CD4-positive, alpha-beta T cell treated with Interleukin-10 for 1 hour (primary cell): ENCODE measurements at places on chromosomes 3 and 15.

- DNase-seq = no peak
Measured at GRCh38 chr15:66573719-66574595, 8.2 kb upstream of the LCTL start.

- DNase-seq = no peak
Measured at GRCh38 chr3:141436180-141436579, 50.6 kb upstream of the RASA2 start.

GRCh38 chr15:71708741-71709140 is 101.6 kb upstream of the NR2E3 start:
- no peak for DNase-seq

DNA sequence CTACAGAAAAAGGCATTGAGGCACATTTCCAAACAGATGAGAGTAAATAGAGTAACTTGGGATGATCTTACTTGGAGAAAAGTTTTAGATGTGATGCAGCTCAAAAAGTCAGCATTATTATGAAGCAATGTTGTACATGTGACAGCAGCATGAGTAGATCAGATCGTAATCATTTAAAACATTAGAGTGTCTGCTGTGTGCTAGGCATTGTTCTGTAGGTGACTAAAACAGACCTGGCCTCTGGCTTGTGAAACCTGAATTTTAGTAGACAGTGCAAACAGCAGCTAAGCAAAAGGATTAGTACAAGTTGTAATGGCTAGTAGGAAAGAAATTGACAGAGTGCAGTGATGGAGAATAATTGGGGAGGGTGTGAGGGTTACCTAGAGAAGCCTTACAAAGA is 15.1 kb downstream of the UBE2E1 start:
- no peak for DNase-seq

DNA sequence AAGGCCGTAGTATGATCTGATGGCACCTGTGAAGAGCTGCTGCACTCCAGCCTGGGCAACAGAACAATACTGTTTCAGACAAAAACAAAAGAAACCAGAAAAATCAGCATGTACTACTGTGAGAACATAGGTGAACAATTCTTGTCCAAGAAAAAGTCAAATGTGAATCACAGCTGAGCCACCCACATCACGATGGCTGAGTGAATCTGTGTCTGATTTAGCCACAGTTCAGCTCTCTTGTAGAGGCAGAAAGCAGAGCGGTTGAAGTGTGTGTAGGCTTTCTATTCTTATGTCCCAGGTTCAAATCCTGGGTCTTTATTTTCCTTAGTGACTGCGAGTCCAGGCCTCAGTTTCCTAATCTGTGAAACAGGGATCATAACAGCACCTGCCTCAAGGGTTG is 4.4 kb upstream of the FURIN start:
- no peak for DNase-seq

DNA sequence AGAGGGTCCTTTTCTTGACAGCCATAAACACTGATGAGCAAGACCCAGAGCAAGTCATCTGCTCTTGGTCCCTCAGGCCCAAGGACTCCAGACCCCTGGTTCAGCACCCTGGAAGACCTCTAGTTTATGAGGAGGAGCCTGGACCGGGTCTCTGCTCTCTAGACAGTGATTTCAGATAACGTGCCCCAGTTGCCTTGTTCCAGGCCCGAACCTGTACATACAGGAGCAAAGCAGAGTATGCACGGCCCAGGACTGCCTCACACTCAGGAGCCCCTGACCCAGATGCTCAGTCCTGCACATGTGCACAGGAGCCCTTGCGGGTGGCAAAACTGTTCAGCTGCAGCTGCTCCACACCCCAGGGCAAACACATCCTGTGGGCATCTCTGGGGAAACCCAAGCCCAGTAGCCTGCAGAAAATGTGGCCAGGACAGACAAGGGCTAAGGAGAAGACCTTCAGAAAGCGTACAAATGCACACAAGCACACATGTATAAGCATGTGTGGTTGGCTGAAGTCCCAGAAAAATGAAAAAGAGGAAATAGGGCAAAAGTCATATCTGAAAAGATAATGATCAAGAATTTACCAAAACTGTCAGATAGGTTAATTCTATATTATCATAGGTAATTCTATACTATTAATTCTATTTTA is 59.9 kb upstream of the CORO2B start:
- no peak for DNase-seq

GRCh38 chr3:52685285-52685708 is 416 bp downstream of the PBRM1 start:
- peak; percentile 93 for DNase-seq
